ENCODE measurements at places on chromosomes 1 and 21. TPM values are rescaled to one million over a fixed set of nuclear protein-coding genes. Genes with fewer than 3 reads are reported as not detected.

DNA sequence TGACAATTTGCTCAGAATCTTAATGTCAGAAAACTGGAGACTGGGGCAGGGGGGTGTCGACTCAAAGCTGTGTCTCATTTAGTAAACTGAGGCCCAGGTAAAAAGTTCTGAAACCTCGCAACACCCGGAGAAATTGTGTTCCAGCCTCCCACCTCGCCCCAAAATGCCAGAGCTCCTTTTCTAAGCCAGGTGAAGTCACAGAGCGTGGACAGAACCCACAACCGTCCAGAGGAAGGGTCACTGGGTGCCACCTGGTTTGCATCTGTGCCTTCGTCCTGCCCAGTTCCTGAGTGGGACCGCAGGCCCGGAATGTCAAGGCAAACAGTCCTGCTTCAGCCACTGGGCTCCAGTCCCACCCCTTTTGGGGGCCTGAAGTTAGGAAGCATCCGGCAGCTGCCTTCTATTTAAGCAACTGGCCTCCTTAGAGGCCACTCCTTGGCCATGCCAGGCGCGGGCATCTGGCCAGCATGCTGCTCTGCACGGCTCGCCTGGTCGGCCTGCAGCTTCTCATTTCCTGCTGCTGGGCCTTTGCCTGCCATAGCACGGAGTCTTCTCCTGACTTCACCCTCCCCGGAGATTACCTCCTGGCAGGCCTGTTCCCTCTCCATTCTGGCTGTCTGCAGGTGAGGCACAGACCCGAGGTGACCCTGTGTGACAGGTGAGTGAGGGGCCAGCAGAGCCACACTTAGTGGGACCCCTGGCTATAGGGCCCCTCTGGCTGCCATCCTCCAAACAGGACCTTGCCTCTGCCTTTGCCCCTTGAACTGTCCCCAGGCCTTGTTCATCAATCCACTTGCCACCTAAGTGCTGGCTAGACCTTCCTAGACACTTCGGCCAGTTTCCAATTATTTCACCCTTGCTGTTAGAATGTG is at the start of gene TAS1R1:
Gene TAS1R1, plus strand, starts transcription at position 401 of the 872 bp plus-strand sequence. Its CDS starts 67 bp downstream, at position 468.
- DNase-seq: no peak

GRCh38 chr1:230356190-230356589 is 69.9 kb downstream of the PGBD5 start:
- no peak for DNase-seq

DNA sequence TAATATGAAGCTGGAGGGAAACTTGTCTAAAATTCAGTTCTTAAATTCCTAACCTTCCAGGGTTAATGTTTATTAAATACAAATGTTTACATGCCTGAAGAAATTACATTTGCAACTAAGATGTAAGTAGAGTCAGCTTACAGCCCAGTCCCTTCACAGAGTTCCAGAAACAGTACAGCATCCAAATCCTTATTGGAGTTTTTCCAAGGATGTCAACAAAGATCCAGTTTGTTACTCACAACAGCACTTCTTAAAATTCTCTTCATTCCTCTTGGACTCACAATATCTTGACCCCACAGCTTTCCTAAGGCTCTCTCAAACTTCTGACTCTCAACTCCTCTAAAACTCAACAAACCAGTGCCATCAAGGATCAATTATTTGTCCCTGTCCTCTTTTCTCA is 50.1 kb upstream of the RWDD3 start:
- no peak for DNase-seq

- no peak for DNase-seq
Observed at GRCh38 chr1:199646761-199647160, 380.7 kb upstream of the NR5A2 start.

DNA sequence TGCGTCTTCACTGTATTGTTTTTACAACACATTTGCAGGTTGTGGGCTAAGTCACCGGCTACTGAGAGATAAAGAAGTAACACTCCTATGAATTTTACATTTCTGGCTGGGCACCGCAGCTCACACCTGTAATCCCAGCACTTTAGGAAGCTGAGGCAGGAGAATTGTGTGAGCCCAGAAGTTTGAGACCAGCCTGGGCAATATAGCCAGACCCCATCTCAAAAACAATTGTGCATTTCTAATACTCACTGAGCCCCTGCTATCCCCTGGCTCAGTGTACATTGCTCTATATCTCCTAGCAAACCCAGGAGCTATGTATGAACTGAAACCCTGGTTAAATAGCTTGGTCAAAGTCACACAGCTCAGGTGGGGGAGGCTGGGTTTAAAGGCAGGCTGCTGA is 108.7 kb downstream of the ZNF281 start:
- DNase-seq: no peak

DNA sequence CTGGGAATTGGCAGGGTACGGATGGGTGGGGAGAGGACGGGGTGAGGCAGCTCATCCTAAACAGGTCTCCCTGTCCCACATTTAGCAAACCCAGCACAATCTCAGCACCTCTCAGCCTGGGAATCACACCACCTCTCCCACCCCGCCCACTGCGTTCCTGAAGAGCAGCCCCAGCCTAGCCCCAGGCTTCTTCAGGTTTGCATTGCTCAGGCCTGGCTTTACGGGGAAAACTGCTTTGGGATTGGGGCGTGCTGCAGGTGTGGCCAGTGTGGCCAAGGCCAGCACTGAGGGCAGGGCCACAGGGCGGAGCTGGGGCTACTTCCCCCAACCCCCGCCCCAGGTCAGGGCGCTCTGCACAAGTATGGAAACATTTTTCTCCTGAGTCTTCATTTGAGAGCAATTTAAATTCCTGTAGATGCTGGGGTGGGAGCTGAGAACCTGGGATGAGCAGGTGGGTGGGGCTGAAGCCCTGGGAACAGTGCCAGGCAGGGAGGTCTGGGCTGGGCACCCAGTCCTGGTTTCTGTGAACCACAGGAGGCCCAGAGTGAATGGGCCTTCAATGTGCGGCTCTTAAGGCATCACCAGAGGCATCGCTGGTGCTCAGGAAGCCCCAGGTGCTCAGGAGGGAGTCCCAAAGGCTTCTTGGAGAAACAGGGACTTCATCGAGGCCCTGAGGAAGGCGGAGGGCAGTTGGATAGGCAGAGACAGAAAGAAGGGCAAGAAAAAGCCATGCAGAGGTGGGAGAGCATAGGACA is 24.1 kb downstream of the TNNT2 start:
- no peak for DNase-seq

- DNase-seq: no peak
Observed at GRCh38 chr1:163844459-163844858, 522.7 kb downstream of the NUF2 start.

- no peak for DNase-seq
Observed at GRCh38 chr1:201285846-201286245, 2.5 kb downstream of the PKP1 start.

The SORT1 gene
- total RNA-seq: 45.5 TPM

DNA sequence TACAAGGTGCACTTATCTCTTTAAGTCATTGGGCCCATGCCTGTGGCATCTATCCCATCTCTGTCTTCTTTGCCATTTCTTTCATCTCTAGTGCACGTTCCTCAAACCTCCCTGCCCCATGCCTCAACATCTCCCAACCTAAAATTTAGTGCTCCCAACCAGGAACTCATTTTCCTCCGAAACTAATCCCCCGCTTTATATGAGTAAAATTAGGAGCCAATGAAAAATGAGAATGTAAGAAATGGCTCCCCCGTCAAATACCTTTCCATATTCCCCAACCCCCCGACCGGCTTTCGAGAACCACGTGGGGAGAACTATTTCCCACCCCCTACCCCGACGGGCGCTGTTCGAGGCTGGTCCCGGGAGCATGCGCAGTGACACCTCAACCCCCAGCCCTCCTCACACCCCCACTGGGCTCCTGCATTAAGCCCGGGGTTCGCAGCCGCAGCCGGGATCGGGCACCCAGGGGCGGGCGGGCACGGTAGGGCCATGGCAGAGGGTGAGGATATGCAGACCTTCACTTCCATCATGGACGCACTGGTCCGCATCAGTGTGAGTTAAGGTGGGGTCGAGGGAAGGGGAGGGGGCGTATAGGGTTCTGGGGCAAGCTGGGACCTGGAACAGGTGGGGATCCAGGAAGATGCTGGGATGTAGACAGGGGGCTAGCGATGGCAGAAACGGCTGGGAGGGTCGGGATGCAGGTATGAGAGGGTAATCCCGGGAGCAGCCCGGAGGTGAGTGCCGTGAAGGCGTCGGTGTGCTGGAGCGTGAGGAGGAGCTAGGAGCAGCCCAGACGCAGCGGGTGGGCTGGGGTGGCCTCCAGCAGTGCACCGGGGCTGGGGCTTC is at the start of gene TRIM46:
Gene TRIM46, plus strand, starts transcription at position 372 of the 846 bp plus-strand sequence. Its CDS starts 118 bp downstream, at position 490.
- DNase-seq: peak; percentile 72

DNA sequence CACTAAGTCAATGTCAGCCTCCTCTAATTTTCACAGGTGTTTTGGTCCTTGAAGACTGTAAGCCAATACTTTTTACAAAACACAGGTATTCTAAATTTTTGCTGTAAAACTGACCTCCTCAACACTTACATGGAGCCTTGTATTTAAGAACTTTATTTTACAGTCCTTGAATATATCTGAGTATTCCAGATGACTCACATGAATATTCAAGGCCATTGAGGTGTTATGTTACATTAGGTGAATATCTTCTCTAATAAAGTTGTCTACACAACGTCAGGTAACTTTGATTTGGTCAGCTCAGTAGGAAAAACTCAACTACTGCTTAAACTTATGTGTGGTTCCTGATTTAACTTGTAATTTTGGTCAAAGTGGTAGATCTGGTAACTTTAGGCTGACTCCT is 254.2 kb downstream of the OLFM3 start:
- no peak for DNase-seq

The LCE2A gene
- not detected for total RNA-seq

DNA sequence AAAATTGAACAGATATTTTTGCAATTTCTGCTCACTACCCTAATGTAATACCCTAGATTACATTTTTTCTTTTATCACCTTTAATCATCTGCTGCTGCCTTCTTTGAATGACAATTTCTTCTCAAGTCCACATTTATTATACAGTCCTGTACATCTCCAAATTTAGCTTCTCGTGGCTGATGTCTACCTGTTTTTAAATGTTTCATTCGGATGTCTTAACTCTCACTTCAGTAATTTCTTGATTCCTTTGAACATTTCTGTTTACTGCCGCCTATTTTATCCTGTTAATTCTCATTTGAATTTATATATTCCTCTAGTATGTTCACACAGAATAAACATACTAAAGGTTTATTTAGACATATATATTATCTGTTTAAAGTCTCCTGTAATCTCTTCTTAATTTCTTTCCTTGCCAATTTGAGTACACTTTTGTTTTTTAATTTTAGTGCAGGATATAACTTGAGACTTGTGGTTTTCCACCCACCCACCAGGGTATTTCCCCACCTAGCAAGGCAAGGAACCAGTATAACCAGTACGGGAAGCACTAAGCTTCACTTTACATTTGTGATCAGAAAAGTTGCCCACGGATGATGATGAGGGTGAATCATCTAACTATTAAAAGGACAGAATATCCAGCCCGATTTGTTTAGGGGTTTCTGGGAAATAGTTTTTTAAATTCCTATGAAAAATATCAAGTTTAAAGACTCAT is 12.7 kb downstream of the INSL5 start:
- DNase-seq: peak; percentile 56

DNA sequence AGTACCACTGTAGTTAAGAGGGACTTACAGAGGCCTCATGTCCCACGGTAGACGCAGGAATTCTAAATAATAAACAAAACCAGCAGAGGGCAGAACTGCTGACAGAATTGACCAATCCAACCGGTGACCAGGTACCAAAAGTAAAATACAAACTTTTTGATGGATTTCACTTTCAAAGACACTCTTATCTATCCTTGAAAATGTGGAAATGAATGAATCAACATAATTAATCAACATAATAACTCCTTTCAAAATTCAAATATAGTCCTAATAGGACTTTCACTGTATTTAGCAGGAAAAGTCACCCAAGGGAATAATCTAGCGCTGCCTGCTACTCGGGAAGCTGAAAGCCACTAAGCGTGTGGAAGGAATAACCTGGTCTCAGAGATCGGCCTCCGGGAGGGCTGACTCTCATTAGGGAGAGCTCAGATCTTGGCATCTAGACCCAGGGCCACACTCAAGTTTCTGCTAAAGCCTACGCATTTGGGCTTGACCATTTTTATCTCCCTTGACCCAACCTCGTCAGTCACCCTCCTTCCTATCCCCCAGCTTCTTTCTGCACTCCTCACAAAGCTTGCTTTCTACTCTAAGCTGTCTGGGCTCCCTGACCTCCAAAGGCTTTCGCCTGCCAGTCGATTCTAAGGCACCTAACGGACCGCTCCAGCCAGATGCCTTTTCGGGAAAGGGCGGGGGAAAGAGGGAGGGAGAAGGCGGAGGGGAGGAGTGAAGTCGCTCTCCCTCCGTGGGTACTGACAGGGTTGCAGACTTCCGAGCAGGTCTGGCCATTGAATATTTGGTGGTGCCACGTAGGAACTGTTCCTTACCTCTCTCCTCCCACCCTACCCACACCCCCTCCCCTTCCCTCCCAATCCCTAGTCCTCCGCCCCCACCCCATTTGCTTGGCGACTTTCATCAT is 1.6 kb downstream of the COL11A1 start:
- DNase-seq: peak; percentile 25

GRCh38 chr1:11822091-11822490 is 16.1 kb downstream of the CLCN6 start:
- DNase-seq: no peak

DNA sequence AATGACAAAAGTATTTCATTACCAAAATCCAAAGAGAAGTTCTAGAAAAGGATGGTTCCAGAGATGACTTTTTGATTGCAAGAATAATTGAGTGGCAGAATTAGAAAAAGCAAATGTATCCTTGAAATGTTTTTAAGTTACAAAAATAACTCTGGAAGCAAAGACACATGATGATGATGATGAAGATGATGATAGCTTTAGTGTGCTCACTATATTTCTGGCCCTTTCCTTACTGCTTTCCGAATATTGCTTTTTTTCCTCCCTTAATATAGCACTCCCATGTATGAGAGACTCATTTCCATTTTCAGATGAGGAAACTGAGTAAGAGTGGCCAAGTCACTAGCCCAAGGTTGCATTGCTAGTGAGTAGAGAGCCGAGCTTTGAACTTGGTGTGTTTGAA is 54.7 kb downstream of the CACHD1 start:
- DNase-seq: no peak

DNA sequence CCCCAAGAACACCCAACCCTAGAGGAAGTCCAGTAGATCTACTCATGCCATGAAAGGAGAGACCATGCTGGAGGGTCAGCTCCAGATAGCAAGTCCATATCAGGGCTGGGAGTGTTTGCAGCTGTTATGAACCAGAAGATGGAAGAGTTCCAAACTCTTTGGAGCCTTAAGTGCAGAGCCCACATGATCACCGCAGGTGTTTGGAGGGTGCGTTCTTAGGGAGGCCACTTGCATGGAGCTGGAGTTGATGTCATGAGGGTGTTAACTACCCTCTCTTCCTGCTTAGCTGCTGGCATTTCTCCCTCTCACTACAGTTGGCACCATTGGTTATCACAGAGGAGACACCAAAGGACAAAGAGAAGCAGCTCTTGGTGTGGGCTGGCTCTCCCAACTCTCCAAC is 616.9 kb downstream of the AJAP1 start:
- no peak for DNase-seq

GRCh38 chr1:161198897-161199431 is at the start of gene ADAMTS4:
Gene ADAMTS4 (minus strand): TSS chr1:161199054. CDS start chr1:161198627, 427 bp downstream.
- no peak for DNase-seq

- DNase-seq: no peak
Observed at GRCh38 chr21:38679534-38679933, 126.2 kb upstream of the ETS2 start.

The IQCC gene
- 8.4 TPM for total RNA-seq

Data from OCI-LY7 (cell line).